ENCODE measurements at places on chromosomes 2 and 18.
A peak's percentile ranks its signal among the peaks of the same experiment; 100 is the strongest.

GRCh38 chr2:88842656-88843460 is 151.4 kb downstream of the RPIA start:
- DNase-seq = no peak

- DNase-seq = peak; percentile 53
Measured at GRCh38 chr2:232761301-232761907, 15.0 kb downstream of the KCNJ13 start.

DNA sequence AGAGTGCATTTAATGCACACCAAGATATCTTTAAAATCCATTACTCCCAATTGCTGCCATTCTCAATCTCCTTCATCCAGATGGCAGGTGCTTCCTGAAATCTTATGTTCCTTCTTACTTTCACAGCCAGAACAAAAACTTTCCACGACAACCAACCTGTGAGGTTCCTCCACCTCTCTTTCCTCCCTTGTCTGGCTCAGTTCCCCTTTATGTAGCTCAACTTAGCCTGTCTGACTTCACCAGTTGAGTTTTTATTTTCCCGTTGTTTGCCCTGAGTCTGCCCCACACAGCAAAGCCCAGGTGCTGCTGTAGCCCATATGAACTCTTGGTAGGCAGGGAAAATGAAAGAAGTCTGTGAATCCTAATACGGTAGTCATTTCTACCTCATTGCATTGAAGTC is 112.5 kb downstream of the MREG start:
- no peak for DNase-seq

DNA sequence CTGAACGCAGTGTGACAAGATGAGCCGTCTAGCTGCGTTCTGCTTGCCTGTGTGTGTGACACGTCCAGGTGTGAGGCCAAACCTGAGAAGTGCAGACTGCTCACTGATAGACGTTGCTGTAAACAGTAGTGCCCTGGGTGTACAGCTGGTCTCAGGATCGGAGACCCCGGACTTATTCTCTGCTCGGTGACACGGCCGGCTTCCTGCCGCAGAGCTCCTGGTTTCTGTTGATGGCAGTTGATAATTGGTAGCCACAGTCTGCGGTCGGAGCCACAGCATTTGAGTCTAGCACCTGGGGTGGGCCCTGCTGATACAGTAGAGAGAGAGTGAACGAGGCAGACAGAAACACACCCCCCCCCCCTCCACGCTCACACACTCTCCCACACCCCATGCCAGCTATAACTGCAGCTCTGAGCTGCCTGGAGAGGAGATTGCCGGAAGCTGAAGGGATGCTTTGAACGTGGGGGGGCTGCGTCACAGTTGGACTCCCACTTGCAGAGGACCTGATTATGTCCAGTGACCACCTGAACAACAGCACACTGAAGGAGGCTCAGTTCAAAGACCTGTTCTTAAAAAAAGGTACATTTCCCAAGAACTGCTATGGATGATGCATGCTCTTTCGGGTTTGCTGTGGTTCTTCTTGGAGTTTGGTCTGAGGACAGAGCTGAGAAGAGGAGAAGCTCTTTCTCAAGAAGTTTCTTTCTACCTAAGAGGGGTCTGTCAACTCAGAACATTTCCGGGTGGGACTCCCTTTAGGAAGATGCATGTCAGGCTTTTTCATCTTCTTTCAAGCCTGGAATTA is 114.0 kb downstream of the FAM210A start:
- peak; percentile 84 for DNase-seq

DNA sequence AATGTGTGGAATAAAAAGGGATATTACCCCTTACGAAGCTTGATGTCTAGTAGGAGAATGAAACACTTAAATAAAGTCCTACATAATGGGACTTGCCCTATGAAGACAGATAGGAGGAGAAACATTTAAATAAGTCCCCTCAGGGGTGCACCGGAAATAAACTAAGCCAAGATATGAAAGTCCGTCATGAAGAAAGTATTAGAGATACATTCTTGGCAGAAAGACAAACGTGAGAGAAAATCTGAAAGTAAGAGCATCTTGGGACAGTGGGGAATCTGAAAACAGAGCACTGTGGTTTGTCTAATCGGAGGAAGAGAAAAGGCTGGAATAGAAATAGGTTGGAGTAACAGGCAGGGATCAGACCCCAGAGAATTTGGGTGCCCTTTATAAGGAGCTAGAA is 516.9 kb upstream of the DSEL start:
- DNase-seq = no peak

GRCh38 chr18:2723207-2723606 is 67.7 kb downstream of the SMCHD1 start:
- DNase-seq = no peak

GRCh38 chr2:101476605-101477208 is 1.8 kb upstream of the RFX8 start:
- DNase-seq = peak; percentile 19

GRCh38 chr2:240742602-240743095 is 51.0 kb downstream of the AQP12A start:
- no peak for DNase-seq

- no peak for DNase-seq
Measured at GRCh38 chr2:241381872-241382271, 25.8 kb downstream of the FARP2 start.

DNA sequence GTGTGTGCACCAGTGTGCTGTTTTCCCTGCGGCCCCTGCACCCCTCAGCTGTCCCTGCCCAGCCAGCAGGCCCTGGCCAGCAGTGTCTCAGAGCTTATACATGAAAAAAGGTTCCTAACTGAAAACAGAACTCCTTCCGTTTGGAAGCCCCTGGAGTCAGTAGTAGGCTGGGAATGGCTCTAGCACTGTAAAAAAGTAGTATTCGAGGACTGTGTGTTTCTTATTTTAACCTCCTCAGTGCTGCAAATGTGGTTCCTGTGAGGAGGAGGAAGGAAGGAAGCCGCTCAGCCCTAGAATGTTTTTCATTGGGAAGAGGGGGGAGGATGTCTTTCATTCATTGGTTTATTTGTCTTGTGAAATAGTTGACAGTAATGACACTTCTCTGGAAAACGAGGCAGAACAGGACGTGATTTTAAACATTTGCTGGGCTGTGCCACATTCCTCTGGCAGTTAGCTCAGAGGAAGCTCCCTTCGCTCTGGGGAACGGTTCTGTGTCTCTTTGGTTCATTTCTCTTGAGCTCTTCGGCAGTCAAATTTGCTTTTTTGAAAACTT is 103.5 kb downstream of the SPTBN1 start:
- DNase-seq = peak; percentile 46

DNA sequence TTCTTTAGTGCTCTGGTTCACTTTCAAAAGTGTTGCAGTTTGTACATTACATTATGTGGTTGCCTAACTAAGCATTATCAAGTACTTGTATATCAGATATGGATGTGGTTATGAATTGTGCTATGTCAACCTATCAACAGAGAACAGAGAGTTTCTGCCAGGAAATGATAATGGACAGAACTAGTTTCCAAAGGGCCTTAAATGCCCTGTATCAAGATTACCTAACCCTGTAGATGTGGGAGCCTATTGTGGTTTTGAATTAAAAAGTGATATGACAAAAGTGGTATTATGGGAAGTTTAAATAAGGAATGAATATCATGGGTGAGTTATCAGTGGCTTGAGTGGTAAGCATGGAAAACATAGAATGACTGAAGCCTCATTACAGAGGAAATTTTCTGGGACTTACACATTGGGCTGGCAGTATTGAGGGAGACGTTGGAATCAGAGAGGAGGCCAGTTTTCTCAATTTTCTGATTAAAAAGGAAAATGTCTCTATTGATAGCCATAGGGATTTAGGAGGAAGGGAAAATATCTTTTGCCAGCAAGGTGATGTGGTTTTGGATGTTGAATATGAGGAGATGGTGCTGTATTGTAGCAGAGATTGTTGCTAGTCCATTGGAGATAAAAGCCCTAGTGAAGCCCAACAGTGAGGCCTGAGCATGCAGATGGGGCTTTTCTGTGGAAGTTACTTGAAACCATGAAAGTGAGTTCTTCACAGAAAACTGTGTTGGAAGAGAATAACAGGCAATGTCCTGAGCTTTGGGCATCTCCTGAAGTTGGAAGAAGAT is 140.7 kb downstream of the TTC27 start:
- no peak for DNase-seq
